ENCODE measurements at places on chromosomes 5 and 9. TPM values are rescaled to one million over a fixed set of nuclear protein-coding genes. Genes with fewer than 3 reads are reported as not detected.

DNA sequence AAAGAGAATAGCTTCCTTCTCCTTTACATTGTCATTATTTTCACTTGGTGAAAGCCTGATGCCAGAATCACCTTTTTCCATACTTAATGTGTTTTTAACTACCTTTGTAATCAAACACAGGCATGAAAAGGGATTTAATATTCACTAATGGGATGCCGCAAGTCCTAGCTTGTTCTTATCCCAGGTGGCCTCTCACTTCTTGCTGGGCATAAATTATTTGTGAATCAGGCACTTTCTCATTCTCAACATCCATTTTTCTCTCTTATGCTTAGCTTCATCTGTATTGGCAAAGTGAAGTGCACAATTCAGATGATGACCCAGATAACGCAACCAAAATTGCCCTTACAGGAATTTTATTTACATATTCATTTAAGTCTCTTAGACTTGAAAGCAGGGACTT lies 10.9 kb downstream of the ACTL7B start:
- DNase-seq: no peak

DNA sequence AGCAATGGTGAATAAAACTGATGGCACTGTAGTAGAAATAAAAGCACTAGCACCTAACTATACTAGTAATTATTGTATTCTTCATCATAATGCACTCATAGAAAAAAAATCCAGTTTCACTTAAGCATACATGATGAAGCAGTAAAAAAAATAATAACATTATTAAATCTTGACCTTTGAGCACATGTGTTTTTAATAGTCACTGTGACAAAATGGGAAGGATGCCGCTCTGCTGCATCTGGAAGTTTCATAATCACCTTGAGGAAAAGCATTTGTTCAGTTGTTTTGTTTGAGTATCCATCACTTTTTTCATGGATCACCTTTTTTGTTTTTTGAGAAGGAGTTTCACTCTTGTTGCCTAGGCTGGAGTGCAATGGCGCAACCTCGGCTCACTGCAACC lies 13.2 kb downstream of the OR2K2 start:
- no peak for DNase-seq

Gene JAKMIP2
- not detected for total RNA-seq

- DNase-seq: peak; percentile 12
Measured at GRCh38 chr9:97788763-97789663, 64.0 kb upstream of the FOXE1 start.

GRCh38 chr5:176823869-176824412 lies 13.6 kb downstream of the UNC5A start:
- DNase-seq: no peak

Gene SLC6A7
- not detected for total RNA-seq

Gene FIBCD1
- total RNA-seq: 33.0 TPM

Gene HNRNPAB
- total RNA-seq: 175 TPM

DNA sequence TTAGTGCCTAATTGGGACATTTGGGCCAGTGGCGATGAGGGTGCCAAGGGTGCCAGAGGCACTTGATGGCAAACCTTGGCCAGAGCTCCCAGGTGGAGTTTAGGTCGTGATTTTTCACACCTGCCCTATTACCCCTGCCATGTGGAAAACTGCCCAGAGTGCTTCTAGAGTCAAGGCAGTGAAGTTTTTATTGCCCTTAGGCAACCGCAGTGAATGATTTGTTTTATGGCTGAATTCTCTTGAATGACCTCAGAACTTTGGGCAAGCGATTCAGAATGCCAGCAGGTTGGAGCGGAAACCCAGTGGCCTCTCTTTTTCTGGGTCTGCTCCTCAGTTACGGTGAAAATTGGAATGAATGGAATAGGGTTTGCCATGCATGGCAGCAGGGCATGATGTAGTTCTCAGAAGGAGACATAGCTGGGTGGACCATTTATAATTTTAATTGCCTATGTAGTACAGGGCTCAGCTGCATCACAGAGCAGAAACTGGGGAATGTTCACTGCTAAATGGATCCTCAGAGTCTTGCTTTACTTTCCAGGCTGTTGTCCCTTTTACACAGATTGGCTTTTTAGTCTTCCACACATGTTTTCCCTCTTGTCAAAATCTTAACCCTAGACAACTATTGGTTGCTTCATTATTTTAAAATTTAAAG lies 820.0 kb upstream of the SEMA6A start:
- DNase-seq: no peak

DNA sequence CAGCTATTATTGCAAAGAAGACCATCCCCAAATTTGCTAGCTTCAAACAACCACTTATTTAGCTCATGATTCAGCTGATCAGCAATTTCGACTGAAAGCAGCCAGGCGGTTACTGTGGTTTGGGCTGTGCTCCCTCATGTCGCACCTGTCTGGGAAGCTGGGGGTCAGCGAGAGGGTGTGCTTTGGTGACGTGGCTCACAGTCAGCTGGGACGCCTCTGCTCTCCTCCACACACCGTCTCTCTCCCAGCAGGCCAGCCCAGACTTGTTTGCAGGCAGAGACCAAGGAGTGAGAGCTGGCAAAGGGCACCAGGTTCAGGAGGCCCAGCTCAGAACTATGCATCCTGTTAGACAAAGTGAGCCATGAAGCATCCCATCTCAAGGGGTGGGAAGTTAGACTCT lies 140.9 kb downstream of the SYK start:
- peak; percentile 38 for DNase-seq

GRCh38 chr9:60546406-60546805 lies 367.8 kb upstream of the SPATA31A5 start:
- DNase-seq: no peak

- DNase-seq: no peak
Measured at GRCh38 chr5:29169886-29170285, 2023.6 kb upstream of the CDH6 start.

Data from Caki2 (cell line).